ENCODE measurements at places on chromosomes 5 and 9.

- no peak for DNase-seq
These were observed 13.7 kb upstream of the SYK start for GRCh38 chr9:90787771-90788460.

- DNase-seq: no peak
These were observed 60.1 kb upstream of the CLINT1 start for GRCh38 chr5:157918811-157919742.

DNA sequence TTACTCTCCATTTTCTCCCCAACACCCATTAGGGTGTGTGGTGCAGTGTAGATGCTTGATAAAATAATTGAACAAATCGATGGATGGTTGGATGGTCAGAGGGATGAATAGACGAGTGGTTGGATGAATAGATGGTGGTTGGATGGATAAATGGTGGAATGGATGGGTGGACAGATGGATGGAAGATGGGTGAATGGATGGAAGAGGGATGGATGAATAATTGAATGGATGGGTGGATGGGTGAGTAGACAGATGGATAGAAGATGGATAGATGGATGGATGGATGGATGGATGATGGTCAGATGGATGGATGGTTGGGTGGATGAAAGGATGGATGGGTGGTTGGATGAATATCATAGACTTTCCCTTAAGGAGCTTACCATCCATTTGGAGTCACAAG lies 95.0 kb upstream of the BOD1 start:
- no peak for DNase-seq

DNA sequence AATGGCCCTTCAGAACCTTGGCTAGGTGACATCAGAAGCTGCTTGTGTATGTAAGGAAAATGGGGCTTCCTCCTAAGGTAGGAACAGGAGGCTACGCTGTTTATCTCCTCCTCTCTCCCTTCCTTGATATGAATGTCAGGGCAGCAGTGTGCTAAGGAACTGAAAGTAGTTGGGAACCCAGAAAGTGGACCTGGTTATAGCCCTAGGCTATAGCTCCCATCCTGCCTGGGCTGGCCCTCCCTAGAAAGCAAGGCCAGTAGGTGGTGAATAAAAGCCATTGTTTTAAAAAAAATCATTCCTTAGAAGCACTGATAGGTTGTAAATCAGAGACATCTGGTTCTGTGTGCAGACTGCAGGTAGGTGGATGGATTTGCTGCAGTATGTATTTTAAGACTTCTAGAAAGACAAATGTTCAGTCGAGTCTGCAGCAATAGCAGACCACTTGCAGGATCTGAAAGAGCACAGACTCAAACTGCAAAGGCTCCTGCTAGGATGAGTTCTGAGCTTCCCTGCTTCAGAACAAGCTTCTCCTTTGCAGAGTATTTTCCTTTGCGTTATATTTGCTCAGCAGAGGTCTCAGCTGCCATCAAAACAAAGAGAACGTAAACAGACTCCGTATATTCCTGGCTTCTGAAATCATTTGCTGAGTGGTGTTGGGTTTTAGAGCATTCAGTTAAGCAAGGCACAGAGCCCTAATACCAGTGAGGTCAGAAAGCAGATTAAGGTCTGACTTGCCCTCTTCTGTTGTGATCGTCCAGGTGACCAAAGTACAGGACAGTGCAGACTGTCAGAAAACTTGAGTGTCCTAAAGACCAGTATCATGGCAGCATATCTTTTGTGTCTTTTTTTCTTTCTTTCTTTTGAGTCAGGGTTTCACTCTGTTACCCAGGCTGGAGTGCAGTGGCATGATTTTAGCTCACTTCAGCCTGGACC lies 20.1 kb upstream of the CFAP157 start:
- DNase-seq: no peak

- DNase-seq: no peak
These were observed 39.6 kb upstream of the TRIM32 start for GRCh38 chr9:116647515-116647809.

GRCh38 chr5:1371218-1371971 lies 26.5 kb upstream of the CLPTM1L start:
- DNase-seq: no peak

- peak; percentile 95 for DNase-seq
These were observed 320.9 kb downstream of the NTRK2 start for GRCh38 chr9:84990416-84990815.

- no peak for DNase-seq
These were observed 12.5 kb upstream of the ZSWIM6 start for GRCh38 chr5:61319388-61320146.

- DNase-seq: no peak
These were observed 34.7 kb upstream of the MIER3 start for GRCh38 chr5:56986626-56986947.

DNA sequence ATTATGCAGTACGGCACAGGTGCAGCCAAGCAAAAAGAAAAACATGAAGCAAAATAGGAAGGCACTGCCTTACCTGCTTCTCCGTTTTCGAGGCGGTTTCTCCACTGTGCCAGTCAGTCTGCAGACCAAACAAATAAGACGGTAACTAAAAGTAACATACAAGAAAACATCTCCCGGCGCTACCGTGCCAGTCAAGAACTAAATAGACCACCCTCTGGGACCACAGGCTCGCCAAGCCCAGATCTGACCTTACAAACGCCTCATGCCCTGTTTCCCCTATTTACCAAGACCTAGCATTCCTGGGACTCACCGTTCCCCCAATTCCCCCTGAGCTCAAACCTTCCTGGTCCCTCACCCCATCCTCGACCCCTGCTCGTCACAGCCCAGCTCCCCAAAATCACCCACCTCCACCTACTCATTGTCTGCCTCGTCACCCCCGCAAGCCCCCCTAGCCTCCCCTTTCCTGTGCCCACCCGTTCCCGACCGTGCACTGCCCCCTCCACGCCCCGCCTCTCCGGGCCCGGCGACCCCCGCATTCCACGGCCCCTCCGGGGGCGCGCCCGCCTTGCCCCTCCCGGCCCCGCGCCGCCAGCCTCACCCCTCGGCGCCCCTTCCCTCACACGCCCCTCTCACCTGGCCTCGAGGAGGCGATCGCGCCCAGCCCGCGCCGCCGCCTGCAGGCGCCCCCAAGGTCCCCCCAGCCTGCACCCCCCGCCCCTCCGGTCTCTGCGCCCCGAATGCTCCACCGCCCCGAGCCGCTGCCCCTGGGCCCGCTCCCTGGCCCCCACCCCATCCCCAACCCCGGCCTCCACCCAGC lies 560 bp downstream of the SCAI start:
- no peak for DNase-seq

DNA sequence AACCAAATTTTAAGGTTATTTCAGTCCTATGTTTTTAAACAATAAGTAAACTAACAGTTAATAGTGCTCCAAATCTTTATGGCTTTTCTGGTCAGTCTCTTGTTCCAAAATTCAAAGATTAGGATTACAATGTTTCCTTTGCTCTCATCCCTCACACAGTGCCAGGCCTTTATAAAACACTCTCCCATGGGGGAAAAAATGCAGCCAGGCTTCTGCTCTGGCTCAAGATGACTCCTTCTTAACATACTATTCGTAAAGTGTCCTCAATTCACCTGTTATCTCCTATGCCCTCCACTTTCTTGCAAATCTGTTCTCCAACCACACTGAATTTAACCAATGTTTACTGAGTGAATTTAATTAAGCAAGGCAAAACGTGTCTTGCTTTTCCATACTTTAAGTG lies 1.4 kb downstream of the CEP120 start:
- no peak for DNase-seq

DNA sequence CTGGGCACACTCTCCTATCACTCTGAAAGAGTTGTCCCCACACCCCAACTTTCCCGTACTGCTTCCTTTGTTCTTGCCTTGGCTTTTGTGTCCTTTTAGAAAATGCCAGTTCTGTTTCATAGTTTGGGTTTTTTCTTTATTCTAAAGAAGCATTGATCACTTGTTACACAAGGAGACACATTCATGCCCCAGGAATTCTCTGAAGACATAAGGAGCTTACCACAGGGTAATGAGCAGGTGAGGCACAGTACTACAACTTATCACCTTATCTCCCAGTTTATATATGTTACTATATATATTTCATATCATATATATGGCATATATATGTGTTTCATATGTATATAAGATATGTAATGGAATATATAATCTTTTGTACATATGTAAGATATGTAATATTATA lies 6.5 kb upstream of the SSBP2 start:
- no peak for DNase-seq

- no peak for DNase-seq
These were observed 67.0 kb upstream of the CDK5RAP2 start for GRCh38 chr9:120646948-120647347.

Data from foreskin melanocyte (primary cell).